ENCODE measurements at places on chromosomes 7 and 10.

- no peak for DNase-seq
Observed at GRCh38 chr7:88243345-88243909, 23.6 kb upstream of the SRI start.

GRCh38 chr10:12806228-12807095 lies 195.1 kb downstream of the CCDC3 start:
- no peak for DNase-seq

DNA sequence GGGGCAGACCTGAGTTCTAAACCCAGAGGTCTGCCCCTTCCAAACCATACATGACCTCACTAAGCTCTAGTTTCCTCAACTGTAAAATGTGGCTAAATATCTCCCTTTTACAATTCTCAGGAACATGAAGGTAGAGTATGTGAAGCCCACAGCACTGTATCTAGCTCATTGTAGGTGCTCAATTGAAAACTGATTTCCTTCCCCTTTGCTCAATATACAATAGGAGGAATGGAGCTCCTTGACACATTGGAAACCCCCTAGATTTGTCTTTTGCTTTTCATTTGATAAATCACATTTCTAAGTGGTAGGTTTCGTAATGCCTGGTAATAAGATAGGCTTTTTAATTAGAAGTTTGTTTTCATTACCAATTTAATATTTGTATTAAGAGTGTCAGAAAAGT lies 153.3 kb downstream of the ARID5B start:
- no peak for DNase-seq

- no peak for DNase-seq
Observed at GRCh38 chr7:91330866-91331265, 66.6 kb downstream of the FZD1 start.

- no peak for DNase-seq
Observed at GRCh38 chr7:1068619-1069018, 19.3 kb upstream of the GPER1 start.

GRCh38 chr7:149626972-149627371 lies 129.4 kb upstream of the ZNF746 start:
- DNase-seq: no peak

DNA sequence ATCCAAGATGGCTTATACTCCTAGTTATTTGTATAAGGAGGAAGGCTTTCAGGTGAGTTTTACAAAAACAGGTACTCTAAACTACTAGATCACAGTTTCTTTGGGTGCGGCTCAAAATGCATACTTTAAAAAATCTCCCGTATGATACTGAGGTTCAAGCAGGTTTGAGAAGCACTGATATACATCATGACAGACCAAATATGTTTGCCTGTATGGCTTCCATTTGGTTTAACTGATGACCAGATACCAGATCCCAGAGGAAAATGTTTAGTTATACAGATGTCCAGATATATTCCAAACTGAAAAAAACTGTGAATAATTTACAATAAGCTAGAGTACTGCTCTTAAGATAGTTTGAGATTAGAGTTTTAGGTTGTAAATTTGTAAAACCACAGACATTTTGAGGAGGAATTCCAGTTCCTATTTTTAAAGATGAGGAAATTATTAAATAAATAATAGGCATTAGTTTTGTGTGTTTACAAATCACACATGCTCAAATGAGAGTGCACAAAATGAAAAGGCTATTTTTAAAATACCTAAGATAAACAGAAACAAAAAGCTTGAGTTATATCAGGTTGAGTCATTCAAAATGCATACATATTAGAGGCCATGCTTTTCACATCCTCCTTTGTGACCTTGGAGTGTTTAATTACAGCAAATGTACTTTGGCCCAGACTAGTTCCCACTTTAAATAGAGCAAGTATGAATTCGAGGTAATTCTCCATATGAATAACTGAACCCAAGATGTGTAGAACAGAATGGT lies 60.5 kb downstream of the SEMA3C start:
- no peak for DNase-seq

GRCh38 chr7:646487-646886 lies 80.0 kb upstream of the DNAAF5 start:
- no peak for DNase-seq

GRCh38 chr7:155593461-155594162 lies 47.3 kb upstream of the CNPY1 start:
- DNase-seq: no peak

- no peak for DNase-seq
Observed at GRCh38 chr7:12653110-12653509, 34.3 kb upstream of the ARL4A start.

GRCh38 chr10:48500771-48501170 lies 104.1 kb downstream of the ARHGAP22 start:
- DNase-seq: no peak

- no peak for DNase-seq
Observed at GRCh38 chr10:22737587-22737986, 23.2 kb upstream of the PIP4K2A start.

DNA sequence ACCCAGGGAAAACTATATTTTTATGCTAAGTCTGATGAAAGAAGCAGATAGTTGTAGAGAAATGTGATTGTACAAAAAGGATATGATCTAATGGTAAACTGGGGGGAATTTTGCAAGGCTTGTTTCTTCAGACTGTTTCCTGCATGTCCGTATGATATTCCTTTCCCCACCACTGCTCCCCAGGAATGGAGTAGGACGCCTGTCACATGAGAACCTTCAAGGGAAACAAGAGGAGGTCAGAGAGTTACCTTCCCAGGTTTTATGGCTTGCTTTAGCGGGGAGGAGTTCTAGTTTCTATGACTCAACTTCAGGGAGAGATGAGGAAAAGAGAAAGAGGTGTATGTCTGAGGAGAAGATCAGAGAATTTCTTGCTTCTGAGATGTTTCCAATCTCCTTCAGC lies 16.4 kb upstream of the ITPRID1 start:
- DNase-seq: no peak

DNA sequence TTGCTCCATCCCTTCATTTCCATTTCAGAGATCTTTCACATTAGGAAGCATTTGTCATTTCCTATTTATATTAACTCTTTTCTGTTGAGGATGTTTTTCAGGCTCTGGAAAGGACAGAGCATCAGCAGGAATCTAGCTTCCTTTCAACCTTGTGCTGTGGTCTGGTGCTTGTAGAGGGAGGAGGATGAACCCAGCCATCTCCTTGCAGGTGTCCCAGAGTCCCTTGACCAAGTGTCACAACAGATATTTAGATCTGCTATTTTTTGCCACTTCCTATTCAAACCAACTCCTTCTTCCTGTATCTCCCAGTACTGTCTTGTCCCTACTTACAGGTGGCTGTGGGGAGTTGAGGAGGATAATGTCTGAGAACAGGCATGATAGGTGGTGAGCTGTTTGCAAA lies 742.8 kb downstream of the GRID1 start:
- DNase-seq: no peak

DNA sequence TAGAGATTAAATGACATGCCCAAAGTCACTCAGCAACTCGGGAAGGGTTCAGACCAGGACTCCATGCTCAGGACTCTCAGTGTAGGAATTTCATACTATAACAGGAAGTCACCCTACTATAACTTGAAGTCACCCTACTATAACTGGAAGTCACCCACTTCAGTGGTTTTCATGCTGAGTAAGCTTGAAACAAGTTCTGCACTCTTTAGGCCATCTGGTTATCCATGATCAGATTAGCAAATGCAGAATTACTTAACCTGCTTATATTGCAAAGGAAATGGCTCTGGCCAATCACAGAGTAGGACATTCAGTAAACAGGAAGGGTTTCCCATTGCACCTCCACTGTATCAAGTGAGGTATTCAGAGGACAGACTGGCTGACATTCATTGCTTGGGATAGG lies 1240.4 kb downstream of the GATA3 start:
- no peak for DNase-seq

DNA sequence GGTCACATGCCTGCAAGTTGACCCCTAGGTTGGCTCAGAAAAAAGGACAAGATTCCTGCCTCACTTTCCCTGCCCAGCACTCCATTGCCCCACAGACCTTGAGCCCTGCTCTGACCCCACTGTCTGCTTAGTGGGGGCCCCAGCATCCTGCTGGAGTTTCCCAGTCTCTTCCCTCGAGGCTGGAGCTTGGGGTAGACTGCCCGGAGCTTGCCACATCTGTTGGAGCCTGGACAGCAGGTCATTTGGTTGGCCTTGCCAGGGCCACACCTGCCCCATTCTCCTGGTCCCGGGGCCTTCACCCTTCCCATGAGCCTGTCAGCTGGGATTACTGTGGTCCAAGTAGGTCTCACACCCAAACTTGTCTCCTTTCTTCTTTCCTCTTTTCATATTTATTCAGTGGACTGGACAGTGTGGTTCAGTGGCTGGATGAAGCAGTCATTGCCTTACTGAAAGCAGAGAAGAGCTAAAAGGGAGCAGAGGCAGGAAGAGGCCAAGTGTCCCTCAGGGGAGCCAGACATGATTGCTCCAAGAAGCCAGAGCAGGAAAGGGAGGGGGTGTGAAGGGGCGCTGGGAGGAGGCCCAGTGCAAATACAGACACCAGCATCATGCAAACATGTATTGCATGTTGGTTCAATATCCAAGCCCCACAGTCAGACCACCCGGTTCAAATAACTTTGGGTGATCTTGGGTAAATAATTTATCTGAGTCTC lies 56.2 kb upstream of the CACUL1 start:
- DNase-seq: no peak

DNA sequence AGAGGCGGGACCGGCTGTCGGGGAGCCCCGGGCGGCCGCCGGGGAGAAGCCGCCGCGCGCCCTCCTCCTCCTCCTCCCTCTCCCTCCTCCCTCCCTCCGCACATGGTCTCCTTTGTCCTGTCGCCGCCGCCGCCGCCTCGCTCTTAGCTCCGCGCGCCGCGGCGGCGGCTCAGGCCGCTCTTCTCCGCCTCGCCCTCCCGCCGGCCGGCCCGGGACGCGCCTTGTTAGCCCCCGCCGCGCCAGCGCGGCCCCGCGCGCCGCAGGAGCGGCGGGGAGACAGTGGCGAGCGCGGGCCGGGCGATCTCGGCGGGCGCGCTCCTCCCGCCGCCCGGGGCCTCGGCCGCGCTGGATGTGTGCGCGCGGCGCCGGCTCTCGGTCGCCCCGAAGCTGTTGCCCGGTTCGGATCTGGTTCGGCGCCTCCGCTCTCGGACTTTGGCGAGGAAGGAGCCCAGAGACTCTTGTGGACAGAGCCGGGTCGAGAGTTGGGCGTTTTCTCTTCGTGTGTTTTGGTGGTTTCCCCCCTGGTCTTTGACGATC lies 437.4 kb upstream of the GALNT17 start:
- DNase-seq: peak; percentile 27

DNA sequence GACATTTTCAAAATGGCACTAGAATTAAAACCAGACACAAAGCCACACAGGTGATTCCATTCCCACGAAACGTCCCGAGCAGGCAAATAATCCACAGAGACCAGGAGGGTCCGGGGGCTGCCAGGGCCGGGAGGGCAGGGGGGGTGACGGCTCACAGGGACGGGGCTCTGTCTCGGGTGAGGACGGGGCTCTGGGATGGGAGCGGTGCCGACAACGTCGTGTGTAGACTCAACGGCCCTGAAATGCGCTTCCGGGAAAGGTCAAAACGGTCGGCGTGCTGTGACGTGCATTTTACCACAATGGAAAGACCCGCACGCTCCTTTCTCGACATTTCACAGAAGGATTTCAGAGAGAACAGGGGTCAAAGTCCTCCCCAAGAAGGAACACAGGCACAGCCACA lies 63.3 kb upstream of the PDGFA start:
- no peak for DNase-seq

DNA sequence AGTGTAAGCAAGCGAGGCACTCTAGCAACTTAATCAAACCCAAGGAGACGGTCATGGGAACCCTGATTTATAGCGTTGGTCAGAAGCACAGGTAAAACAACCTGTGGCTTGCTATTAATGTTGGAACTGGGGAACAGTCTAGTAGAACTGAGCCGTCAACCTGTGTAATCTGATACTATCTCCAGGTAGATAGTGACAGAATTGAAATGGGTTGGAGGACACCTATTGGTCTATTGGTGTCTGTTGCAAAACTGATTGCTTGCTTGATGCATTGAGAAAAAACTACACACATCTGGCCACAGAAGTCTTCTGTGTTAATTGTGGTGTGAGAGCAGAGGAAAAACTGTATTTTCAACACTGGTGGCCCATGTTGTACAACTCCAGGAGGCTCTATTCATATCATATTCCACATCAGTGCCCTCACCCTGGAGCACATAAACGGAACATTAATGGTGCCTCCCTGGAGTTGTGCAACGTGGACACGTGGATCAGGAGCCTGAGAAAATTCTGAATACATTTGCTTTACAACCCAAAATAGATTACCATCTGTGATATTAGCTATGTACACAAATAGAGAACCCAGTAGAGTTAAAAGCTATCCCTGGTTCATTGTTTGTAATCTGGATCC lies 112.2 kb downstream of the MYO3A start:
- DNase-seq: no peak

DNA sequence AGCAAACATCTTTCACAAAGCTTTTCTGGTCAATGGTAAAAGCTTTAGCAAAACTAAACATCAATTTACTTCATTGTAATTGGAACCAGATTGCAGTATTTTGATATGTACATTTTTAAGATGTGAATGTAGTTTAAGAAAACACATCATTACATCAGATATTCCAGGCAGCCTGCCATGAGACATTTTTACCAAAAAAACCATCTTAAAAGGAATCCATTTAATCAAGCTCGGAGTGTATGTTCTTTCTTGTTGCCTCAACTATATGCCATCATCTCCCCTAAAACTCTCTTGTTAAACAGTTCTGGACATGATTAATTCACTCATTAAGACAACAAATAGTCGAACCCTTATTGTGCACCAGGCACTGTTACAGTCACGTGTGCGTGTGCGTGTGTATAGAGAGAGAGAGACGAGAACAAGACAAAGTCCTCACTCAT lies 97.5 kb downstream of the UBE2H start:
- no peak for DNase-seq

- no peak for DNase-seq
Observed at GRCh38 chr7:129512192-129512591, 9.9 kb downstream of the SMKR1 start.

- DNase-seq: no peak
Observed at GRCh38 chr10:132443605-132443982, 46.6 kb downstream of the PWWP2B start.

DNA sequence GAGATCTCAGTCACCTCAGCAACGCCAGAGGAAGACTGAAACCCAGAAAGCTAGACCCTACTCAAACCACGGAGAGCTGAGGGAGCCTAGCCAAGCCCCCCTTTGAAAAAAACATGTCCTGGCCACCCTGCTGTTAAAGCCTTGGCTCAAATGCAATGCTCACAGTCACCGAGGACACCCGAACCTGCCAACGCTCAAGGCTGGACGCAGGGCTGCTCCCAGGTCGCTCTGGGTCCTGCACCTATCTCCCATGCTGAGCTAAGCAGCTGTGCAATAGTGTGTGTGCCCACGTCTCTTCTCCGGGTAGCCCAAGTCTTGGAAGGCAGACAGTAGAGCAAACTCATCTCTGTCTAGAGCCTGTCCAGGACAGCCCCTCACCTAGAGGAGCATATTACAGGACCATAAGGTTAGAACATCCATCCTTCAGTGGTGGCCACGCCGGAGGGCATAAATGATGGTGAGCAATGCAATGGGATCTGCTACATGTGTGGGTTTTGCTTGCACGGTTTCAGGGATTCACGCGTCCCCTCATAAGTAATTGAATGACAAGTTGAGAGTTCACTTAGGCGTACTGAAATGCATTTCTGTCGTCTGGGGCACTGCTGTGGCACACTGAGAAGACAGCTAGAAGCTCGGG lies 94.2 kb upstream of the DDC start:
- no peak for DNase-seq

GRCh38 chr7:102463841-102464576 lies 654 bp downstream of the ALKBH4 start:
- no peak for DNase-seq

GRCh38 chr10:85979598-85979997 lies 387.0 kb downstream of the GRID1 start:
- no peak for DNase-seq
